CD8-positive, alpha-beta memory T cell (primary cell): ENCODE measurements at places on chromosomes 1 and 21.

- no peak for DNase-seq
- no peak overlapping the region for H3K27ac ChIP-seq
- no peak overlapping the region for H3K4me3 ChIP-seq
- H3K27me3 ChIP-seq = peaks cover 5% of the 10 kb centered on the region
Observed at GRCh38 chr1:201378804-201379203, 1.3 kb upstream of the TNNT2 start.

GRCh38 chr1:93519199-93519829, 71.4 kb downstream of the FNBP1L start:
- no peaks in the 10 kb centered on the region for H3K36me3 ChIP-seq
- no peak for DNase-seq
- no peak overlapping the region for H3K4me3 ChIP-seq
- H3K27ac ChIP-seq = no peak overlapping the region
- H3K4me1 ChIP-seq = no peaks in the 10 kb centered on the region

GRCh38 chr1:204032642-204033235, 40.2 kb upstream of the SOX13 start:
- H3K27ac ChIP-seq = no peak overlapping the region
- no peaks in the 10 kb centered on the region for H3K27me3 ChIP-seq
- no peak for DNase-seq

DNA sequence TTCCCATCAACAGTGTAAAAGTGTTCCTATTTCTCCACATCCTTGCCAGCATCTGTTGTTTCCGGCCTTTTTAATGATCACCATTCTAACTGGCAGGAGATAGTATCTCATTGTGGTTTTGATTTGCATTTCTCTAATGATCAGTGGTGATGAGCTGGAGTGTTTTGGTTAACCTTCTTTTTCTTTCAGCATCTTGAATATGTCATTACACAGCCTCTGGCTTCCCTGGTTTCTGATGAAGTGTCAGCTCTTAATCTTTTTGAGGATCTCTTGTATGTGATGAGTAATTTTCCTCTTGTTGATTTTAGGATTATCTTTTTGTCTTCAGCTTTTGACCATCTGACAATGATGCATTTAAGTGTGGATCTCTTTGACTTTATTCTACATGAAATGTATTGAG, 133.2 kb upstream of the GRIK3 start:
- H3K27me3 ChIP-seq = no peaks in the 10 kb centered on the region
- H3K27ac ChIP-seq = no peak overlapping the region
- no peak for DNase-seq

DNA sequence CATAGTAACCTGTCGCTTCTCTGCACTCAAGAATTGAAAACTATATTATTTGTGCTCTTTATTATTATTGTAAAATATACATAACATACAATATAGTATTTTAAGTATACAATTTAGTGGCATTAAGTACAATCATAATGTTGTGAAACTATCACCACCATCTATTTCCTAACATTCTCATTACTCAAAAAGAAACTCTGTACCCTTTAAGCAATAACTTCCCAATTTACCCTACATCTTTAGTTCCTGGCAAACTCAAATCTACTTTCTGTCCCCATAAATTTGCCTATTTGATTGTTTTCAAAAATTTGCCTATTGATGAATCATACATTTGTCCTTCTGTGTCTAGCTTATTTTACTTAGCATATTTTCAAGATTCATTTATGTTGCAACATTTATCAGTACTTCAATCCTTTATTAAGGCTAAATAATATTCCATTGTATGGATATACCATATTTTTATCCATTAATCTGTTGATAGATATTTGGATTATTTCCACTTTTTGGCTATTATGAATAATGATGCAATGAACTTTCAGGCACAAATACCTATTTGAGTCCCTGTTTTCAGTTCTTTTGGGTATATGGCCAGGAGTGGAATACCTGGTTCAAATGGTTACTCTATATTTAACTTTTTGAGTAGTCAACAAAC, 99.6 kb upstream of the DMRTA2 start:
- no peak overlapping the region for H3K4me3 ChIP-seq
- no peak overlapping the region for H3K27ac ChIP-seq
- no peaks in the 10 kb centered on the region for H3K36me3 ChIP-seq
- H3K27me3 ChIP-seq = no peaks in the 10 kb centered on the region
- DNase-seq = no peak

DNA sequence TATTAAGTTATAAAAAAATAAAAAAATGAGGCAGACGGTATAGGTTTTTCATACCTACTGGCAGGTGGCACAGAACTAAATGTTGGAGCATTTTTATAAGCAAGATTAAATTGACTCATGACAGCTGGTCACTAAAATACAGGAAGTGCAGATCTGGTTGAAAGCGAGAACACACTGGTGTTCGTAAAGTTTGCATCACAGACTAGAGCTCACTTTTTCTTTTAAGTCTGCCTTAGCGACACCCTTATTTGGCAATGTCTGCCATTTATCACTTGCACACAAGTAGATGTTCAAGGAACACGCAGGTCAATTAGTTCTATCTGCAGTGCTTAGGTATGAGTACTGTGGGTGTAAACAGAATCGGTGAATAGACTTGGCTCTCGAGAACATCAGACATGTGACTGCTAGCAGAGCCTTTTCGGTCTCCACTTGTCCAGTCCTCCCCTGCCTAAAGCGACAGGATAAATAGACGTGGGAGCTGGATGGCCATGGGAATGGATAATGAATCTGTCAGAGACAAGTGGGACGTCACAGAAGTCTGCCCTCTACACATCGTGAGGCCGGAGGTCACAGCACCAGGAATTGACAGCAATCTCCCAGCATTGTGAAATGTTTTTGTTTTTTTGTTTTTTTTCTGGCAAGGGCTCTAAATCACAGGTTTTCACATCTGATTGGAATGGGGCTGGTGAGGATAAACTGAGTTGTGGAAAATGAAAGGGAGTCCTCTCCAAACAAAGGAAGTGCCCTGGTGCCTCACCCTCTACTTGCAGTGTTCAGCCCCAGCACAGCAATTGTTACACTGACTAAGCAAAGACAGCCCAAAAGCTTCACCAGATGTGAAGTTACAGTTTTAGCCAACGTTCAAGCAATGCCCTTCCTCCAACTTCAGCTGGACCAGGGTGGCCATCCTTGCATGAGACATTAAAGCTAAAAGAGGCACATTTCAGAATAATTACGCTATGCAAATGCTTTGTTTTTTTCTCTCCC, 248.9 kb downstream of the NTNG1 start:
- no peak overlapping the region for H3K27ac ChIP-seq
- no peak for DNase-seq
- H3K4me1 ChIP-seq = no peaks in the 10 kb centered on the region
- no peaks in the 10 kb centered on the region for H3K36me3 ChIP-seq

- H3K4me3 ChIP-seq = no peak overlapping the region
- H3K27ac ChIP-seq = no peak overlapping the region
- no peaks in the 10 kb centered on the region for H3K36me3 ChIP-seq
- no peaks in the 10 kb centered on the region for H3K27me3 ChIP-seq
- H3K4me1 ChIP-seq = no peaks in the 10 kb centered on the region
Observed at GRCh38 chr1:65209005-65209885, 61.2 kb downstream of the AK4 start.

- H3K27ac ChIP-seq = no peak overlapping the region
- H3K36me3 ChIP-seq = no peaks in the 10 kb centered on the region
- no peak for DNase-seq
- no peaks in the 10 kb centered on the region for H3K4me1 ChIP-seq
Observed at GRCh38 chr1:107536266-107536665, 395.4 kb downstream of the NTNG1 start.
